ENCODE measurements at places on chromosomes 3 and 15.

DNA sequence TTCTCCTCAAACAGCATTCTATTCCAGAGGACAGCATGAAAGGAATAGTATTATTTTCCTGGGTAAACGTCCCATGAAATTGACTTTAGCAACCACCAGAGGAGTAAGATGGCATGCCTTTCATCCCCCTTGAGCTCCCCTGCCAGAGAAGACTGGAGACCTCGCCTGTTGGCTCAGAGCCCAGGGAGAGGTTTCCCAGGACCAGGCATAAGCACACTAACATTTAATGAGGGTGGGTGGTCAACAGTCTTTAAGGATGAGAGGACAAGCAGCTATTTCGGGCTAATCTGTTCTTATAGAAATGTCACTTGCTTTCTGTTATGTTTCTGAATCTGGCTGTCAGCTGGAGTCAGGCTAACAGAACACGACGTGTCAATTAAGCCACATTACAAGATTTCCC, 390.5 kb downstream of the GABRG3 start:
- no peak for DNase-seq

DNA sequence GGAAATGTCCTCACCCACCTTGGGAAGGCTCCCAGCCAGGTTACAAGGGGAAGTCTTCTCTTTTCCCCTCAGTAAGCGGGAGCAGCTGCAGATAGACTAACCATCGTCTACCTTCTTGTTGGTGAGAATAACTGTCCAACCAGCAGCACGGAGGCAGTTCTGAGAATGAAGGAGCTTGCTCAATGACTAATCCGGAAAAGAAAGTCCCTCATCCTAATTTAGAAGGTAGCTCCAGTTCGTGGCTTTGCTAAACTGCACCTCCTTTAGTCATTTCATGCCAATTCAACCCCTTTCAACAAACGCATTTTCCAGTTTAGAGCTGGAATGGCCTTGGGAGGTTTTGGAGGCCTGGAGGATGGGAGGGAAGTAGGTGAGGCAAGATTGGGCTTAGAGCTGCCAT, 527.4 kb upstream of the PROK2 start:
- no peak for DNase-seq

DNA sequence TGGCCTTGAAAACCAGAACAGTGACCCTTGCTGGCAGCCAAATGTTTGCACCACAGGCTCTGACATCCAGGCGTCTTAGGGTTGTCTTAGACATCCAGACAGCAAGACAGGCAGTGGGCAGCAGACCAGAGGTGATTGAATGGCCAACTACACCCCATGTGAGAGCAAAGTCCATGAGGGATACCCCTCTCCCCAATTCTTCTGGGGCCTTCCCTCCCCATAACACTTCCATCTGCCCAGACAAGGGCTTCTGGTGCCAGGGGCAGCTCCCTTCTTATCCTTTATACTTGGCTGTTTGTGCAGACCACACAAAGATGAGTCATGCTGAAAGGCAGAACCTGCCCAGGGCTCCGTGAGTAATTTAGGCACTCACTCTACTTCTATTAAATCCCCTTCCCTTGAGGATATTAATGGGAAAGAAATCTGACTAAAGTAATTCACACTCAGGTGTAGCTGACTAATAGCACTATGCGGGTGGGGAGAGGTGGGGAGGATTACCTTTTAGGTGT, 257.9 kb downstream of the UACA start:
- DNase-seq, result no peak

DNA sequence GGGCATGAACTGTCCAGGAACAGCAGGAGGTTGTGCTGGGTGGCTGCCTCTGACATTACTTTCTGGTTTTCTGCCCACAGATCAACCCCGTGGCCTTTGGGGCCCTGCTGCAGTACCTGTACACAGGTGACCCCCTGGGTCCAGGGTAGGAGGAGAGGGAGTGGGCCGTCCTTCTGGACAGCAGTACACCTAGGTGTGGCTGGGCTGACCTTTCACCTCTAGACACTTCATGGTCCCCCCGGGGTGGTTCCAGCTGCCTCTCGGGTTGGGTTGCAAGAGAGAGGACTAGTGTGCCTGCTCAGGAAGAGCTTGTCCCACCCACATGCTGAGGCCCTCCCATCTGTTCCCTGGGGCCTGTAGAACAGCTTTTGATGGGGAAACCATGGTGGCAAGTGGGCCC, 3.7 kb downstream of the ABTB1 start:
- no peak for DNase-seq

- no peak for DNase-seq
Observed at GRCh38 chr3:13105896-13106250, 32.6 kb upstream of the IQSEC1 start.

GRCh38 chr3:185076219-185076618, 76.6 kb downstream of the C3orf70 start:
- DNase-seq, result no peak

GRCh38 chr15:91589360-91589759, 264.1 kb upstream of the SLCO3A1 start:
- no peak for DNase-seq

DNA sequence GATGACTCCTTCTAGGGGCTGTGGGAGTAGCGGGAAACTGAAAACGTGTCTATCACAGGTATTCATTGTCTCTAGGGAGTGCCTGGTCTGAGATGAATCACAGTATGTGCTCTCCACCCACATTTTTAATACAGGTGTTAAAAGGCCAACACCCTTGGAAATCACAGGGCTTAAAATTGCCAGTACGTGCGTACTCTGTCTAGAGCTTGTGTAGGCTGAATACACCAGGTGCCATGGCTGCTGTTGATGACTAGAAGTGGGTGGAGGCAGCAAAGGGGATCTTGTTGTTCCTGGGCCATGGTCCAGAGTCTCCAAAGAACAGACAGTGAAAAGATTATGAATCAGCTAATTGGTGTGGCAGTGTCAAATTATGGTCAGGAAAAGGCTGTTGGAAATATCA, 35.1 kb upstream of the P3H2 start:
- DNase-seq, result no peak

- no peak for DNase-seq
Observed at GRCh38 chr15:74252291-74252690, 16.2 kb downstream of the CCDC33 start.

DNA sequence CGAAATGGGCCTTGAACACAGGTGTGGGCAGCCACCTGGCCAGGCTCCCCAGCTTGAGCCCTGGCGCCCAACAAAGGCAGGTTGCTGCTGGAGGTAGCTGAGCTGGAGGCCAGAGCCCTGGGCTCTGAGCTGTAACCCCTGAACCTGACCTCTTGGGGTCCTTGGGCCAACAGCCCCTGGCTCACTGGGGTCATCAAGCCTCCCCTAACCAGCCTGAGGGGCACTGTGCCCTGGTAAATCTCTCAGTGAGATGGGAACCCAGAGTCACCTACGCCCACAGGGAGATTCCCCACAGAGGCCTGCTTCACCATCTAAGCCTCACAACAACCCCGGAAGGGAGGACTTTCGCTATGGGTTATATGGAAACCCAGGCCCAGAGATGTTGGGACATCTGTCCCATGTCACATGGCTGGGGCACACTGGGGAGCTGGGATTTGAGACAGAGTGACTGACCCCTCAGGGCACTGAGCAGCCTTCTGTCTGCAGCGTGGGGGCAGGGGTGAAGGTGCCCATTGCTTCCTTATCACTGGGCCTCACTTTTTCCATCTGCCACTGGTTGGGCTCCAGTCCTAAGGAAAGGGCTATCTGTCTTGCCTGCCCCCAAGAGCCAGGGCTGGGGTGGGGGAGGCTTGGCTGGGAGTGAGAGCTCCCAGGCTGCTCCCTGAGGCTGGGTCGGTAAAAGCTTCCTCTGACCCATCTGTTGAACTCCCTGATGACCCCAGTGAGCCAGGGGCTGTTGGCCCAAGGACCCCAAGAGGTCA, 59.1 kb downstream of the IQSEC1 start:
- DNase-seq, result no peak

- DNase-seq, result no peak
Observed at GRCh38 chr15:63918901-63919348, 85.2 kb upstream of the HERC1 start.

- no peak for DNase-seq
Observed at GRCh38 chr3:150253622-150254021, 154.5 kb upstream of the TSC22D2 start.

DNA sequence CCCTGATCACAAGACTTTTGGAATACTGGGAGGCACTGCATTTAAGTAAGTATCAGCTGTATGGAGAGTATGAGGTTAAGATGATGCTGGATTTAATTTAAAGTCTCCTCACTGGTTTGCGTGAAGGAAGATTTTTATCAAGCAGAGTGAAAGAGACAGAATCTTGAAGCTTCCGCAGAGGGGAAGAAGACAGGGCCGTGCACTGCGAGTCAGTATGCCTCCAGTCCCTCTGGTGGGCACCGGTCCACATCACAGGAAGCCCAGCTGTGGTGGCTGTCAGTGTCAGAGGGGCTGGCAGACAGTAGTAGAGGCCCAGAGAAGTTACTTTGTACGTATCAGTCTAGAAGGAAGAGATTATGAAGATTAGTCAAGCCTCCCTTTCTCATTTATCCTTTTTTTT, 379.0 kb upstream of the TPRG1 start:
- no peak for DNase-seq

GRCh38 chr3:169389211-169389924, 274.1 kb downstream of the MECOM start:
- DNase-seq, result no peak

GRCh38 chr3:119562307-119562961, 3.0 kb upstream of the CD80 start:
- DNase-seq, result no peak

DNA sequence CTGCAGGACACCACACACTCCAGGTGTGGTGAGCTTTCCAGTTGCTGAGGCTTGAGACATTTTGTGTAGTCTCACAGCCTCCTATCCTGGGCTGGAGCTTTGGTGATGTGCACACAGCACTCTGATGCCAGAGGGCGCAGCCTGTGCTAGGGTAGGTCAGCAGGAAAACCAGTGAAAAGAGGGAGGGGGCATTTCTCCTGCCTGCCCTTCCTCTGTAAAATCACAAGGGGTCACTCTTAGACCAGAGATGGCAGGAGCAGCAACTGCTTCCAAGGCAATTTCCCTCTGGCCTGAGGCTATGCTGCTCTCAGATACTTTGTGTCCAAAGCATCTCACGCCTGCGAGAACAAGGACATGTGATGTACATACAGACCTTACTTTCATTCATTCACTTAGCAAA, 16.5 kb upstream of the MUSTN1 start:
- DNase-seq, result peak; percentile 33

- DNase-seq, result no peak
Observed at GRCh38 chr3:194905696-194906095, 220.0 kb downstream of the FAM43A start.

- no peak for DNase-seq
Observed at GRCh38 chr3:41710646-41711388, 251.1 kb downstream of the ULK4 start.

- no peak for DNase-seq
Observed at GRCh38 chr3:77014226-77014625, 25.7 kb upstream of the ROBO2 start.

- DNase-seq, result no peak
Observed at GRCh38 chr3:172138193-172138537, 98.8 kb downstream of the FNDC3B start.

DNA sequence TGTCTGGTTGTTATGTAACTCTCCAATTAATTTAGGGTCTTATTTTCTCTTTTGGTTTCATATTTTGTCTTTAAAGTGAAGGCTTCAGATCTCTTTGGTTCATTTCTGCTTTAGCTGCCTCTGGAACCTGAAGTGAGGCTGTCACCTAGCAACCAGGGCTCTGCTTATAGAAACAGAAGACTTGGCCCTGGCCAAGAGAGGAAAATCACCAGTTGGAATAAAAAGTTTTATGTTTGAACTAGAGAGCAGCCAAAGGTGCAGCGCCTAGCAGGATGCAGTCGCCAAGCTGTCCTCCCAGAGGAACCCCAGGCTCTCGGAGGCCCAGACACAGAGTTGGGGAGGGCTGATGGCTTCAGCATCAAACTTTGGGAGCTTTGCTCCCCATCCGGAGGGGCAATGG, 41.1 kb downstream of the LYZL4 start:
- DNase-seq, result no peak

DNA sequence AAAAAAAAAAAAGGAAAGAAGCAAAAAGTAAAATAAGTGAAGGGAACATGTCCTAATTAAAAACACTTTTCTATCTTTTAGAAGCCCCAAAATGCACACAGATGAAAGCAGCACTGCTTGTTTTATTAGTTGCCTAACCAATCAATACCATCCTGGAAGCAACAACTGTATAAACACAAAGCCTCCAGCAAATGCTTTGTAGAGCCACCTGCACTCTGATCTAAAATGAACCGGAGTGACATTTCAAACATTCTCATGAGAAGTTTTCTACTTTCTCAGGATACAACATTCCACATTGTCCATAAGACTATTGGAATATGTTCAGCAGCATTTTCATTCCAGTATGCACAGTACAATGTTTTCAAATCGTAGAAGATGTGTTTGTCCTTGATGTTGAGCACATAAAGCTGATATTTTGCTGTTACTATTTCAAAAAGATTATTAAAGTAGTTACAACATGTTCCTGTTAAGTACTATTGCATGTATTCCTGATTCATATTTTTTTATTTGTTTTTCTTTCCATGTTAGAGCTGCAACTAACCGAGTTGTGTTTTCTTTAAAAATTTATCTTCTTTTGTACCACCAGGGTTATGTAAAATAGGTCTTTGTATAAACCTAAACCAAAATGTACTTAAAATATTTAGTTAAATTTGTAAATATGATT, 50.3 kb upstream of the PLSCR5 start:
- DNase-seq, result no peak

Data from progenitor cell of endocrine pancreas (in vitro differentiated cells).